ENCODE measurements at places on chromosomes 12 and 14.
A peak's percentile ranks its signal among the peaks of the same experiment; 100 is the strongest.

GRCh38 chr12:66947119-66947518 lies 268.2 kb upstream of the GRIP1 start:
- DNase-seq: no peak

GRCh38 chr14:23411563-23412525 lies 3.8 kb upstream of the MYH6 start:
- DNase-seq: no peak

DNA sequence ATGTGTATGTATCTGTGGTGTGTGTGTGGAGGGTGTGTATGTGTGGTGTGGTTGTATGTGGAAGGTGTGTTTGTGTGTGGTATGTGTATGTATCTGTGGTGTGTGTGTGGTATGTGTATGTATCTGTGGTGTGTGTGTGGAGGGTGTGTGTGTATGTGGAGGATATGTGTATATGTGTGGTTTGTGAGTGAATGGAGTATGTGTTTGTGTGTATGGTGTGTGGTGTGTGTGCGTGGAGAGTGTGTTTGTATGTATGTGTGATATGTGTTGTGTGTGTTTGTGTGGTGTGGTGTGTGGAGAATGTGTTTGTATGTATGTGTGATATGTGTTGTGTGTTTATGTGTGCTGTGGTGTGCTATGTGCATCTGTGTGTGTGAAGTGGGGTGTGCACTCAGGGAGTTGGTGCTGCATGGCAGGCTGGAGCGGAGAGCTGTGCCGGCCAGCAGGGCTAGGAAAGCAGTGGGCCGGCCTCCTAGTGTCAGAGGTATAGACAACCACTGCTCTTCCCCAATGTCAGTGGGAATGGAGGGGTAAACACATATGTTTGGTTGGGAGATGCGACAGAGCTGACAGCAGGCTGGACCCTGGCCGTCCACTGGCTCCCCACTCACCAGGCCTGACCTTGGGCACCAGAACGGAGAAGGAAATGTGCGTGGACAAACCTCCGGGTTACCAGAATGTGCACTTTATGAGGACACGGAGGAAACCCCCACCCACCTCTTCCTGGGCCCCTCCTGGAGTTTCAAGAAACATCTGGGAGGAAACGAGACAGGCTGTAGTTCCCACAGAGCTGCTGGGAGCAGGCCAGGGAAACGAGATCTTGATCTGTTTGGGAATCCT lies 60.7 kb downstream of the CLMN start:
- peak; percentile 19 for DNase-seq

GRCh38 chr12:75205558-75205957 lies 4.1 kb downstream of the KCNC2 start:
- DNase-seq: no peak

All from astrocyte of the spinal cord (primary cell).